Natural killer cell (primary cell): ENCODE measurements at places on chromosomes 5 and 9. TPM values are rescaled to one million over a fixed set of nuclear protein-coding genes. Genes with fewer than 3 reads are reported as not detected.

PCDHB13 gene
- not detected for total RNA-seq

PDE6A gene
- not detected for total RNA-seq

GRCh38 chr9:85042981-85043647 is 373.6 kb downstream of the NTRK2 start:
- no peak for DNase-seq

GRCh38 chr5:3684771-3685354 is 89.2 kb downstream of the IRX1 start:
- DNase-seq, result no peak

DNA sequence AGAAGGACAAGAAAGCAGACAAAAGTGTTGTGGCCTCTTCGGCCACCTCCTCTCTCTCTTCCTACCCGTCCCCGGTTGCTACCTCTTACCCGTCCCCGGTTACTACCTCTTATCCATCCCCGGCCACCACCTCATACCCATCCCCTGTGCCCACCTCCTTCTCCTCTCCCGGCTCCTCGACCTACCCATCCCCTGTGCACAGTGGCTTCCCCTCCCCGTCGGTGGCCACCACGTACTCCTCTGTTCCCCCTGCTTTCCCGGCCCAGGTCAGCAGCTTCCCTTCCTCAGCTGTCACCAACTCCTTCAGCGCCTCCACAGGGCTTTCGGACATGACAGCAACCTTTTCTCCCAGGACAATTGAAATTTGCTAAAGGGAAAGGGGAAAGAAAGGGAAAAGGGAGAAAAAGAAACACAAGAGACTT is 2.4 kb downstream of the EGR1 start:
- no peak for DNase-seq

DNA sequence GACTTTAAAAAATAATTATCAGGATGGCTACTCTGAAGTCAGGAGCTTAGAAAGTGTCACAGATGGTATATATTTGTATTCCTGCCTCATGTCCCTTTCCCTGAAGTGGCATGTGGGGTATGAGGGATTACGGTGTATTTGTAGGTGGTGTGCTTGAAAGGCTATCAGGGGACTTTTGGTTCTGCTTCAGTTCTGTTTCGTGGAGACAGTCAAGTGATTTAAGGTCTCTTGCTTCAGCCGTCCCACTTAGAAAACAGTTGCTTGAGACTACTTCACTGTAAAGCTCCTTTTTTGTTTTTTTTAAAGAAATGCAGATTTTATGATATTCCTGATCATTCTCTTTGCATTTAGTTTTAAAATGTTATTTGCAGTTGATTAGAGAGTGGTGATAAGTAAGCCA is 18.3 kb downstream of the PARP8 start:
- no peak for DNase-seq
